ENCODE measurements at places on chromosomes 16 and 17.

DNA sequence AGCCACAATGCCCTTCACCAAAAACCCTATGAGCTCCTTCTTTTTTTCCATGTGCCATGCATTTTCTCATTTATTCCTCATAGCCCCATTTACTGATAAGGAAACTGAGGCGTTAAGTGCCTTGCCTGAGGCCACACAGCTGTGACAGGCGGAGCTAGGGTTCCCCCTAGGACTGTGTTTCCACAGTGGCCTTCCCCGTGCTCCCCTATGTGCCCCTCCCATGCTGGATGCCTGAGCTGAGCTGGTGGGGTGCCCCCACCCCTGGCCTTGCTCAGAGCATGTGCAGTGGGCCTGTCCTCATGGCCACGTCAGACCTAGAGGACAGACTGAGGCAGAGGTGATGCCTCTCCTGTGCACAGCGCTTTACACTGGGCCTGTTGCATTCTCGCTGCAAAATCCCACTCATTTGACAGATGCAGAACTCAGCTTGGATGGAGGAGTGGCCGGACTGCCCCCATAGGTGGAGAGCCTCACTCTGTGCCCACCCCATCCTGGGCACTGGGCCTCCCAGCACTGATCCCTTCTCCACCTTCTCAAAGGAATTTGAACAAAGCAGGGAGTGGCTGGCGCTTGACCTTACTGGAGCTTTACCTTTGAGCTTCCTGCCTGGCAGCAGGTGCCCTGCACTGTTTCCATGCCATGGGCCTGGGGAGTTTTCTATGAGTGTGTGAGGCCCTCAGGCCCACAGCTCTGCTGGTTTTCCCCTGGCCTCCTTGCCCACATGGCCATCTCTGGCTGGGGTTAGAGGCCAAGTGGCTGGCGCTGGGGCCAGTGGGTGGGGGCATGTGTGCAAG is 2.6 kb downstream of the MAP2K3 start:
- DNase-seq, result no peak

GRCh38 chr17:61475726-61476125 is 23.5 kb downstream of the TBX4 start:
- no peak for DNase-seq

- DNase-seq, result no peak
Measured at GRCh38 chr17:69533481-69534234, 119.2 kb downstream of the MAP2K6 start.

DNA sequence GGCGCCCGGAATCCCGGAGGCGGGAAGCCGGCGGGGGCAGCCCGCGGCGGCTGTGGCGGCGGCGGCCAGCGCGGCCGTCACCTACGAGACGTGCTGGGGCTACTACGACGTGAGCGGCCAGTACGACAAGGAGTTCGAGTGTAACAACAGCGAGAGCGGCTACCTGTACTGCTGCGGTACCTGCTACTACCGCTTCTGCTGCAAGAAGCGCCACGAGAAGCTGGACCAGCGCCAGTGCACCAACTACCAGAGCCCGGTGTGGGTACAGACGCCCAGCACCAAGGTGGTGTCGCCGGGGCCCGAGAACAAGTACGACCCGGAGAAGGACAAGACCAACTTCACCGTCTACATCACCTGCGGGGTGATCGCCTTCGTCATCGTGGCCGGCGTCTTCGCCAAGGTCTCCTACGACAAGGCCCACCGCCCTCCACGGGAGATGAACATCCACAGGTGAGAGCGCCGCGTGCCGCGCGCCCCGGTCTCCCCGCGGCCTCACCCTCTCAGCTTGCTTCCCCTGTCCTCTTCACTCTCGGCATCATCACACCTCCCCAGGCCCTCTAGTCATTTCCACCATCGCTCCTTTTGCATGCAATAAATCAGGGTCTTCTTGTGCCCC is 706 bp downstream of the SHISA6 start:
- no peak for DNase-seq

- DNase-seq, result no peak
Measured at GRCh38 chr16:88975511-88976061, 1.4 kb downstream of the CBFA2T3 start.

DNA sequence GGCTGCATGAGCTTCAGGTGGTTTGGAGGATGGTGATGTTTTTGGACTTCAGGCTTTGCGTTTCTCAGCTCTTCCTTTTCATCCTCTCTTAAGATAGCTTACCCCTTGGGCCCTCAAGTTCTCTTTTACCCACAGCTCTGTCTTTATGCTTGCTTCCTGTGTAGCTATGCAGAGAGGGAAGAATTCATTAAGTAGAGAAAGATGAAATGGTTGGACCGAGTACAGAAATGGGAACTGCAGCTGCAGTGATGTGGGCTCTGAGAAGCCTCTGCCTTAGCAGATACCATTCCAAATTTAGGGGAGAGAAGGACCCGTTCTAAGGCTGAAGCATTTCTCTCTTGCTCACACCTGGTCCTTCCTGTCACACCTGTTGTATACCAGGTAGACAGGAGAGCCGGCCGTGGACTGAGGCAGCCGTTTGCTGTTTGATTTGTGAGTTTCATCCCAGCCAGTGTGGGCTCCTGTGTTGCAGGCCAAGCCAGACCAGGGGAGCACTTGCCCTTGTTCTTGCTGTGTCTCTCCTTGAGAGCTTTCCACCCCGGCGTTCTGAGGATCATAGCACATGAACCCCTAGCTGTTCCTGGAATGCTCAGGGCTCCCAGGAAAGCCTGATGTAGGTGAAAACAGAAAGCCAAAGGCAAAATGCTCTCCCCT is 392.7 kb downstream of the CPPED1 start:
- no peak for DNase-seq

- DNase-seq, result no peak
Measured at GRCh38 chr17:49393491-49394255, 21.0 kb downstream of the PHB1 start.

DNA sequence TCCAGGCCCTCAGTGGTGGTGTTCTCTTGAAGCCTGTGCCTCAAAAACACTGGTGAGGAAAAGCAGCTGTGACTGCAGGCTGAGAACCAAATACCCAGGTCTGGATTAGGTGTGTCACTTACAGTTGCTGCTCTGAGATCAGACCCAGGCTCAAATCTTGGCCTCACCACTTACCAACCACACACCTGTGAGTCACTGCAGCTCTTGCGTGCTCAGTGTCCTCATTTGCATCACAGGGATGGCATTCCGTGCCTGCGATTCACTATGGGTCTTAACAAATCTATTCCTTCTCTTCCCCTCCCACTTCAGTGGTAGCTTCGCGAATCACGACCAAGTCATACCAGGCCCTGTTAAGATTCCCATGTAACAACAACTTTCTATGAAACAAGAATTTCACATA is 233.4 kb upstream of the HSBP1 start:
- no peak for DNase-seq

DNA sequence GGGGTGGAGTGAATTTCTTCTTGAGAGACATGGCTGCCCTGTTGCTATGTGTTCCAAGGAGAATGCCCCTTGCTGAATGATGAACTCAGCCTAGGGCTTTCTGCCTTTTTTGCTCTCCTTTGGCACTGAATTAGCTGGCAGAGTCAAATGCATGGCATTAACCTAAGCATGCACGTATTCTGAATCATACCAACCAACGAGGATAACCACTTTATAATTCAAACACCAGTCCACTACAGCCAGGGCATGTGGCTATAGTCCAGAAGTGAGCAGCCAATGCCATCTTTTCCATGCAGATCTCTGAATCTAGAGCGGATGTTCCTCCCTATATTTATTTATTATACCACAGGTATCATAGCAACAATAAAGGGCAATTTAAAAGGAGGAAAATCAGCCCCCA is 15.7 kb downstream of the TMIGD1 start:
- no peak for DNase-seq

DNA sequence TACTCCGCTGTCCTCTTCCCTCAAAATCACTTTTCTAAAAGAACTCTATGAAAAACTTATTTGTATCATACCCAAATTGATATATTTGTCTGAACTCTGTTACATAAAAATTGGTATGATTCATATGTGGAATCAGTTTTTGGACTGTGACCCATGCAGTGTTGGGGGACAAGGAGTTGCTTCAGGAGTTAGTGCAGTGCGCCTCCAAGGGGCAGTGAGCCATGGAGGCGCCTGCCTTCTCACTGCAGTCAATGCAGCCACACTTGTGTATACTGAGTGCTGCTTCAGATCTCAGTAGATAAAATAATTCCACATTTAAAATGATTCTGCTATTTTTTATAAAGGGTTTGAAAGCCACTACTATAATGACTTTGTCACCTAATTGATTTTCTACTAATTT is 32.5 kb downstream of the DGKE start:
- no peak for DNase-seq

DNA sequence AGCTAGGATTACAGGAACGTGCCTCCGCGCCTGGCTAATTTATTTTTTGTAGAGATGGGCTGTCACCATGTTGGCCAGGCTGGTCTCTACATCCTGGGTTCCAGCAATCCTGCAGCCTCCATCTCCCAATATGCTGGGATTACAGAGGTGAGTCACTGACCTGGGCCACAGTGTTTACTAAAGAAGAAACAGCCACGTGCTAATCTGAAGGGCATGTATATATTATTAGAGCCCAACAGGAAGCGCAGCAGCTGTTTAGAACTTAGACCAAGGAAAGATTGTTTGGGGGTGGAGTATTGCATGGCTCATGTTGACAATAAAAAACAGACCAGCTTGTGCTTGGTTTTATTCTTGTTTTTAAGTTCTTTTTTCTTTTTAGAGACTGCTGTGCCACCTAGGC is 60.2 kb downstream of the HAPSTR1 start:
- no peak for DNase-seq

GRCh38 chr16:10741844-10742243 is 1.8 kb upstream of the NUBP1 start:
- no peak for DNase-seq

DNA sequence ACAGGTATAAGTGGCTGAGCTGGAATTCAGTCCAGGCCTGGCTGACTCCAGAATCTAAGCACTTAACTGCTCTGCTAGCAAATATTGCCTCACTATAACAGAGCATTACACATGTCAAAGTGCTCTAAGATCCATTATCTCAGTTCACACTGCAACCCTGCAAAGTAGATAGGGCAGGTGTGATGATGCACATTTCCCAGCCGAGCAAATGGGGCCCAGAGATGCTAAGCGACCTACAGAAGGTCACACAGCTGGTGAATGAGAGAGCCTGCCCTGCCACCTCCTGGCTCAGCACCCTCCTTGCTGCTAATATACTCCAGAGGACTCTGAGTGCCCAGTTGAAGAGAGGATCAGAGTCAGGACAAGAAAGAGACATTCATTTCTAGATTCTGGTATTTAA is 73.6 kb upstream of the CCL1 start:
- DNase-seq, result no peak

DNA sequence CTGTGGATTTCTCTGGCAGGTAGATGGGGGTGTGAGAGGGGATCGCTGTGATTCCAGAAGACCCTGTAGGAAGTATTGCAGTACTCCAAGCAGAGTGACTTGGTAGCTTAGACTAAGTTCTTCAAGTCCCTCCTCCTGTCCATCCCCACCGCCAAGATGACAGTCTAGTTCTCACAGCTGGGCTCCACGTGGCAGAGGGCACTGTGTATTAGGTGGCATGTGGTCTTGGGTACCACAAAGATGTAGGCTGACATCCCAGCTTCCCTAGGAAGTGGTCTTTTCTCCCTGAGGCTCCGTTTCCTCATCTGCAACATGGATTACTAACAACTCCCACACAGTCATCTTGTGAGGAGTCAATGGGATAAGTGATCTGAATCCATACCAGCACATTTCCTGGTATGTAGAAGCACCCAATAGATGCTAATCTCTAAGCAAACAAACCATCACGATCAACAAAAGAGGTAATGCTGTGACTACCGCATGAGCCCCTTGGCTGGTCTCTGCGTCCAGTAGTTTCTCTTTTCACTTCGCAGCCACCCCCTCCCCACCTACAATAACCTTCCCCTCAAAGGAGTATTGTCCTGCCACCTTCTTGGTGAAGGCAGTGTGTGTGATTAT is 349.1 kb upstream of the EEF2KMT start:
- DNase-seq, result no peak

DNA sequence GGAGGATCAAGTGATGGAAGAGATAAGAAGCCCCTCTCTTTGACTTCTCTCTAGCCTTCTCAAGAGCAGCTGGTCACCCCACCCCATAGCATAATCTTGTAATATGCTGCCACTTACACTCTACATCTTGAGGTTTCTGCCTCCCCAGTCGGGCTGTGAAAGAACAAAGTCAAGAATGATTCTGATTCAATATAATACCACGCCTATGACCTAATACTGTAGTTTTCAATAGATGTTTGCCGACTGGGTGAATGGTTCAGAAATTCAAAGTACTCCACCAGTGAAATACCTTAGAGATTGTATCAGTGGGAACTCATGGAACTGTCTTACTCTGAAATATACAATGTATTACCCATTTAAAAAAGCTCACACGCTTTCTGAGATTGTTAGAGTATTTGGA is 93.0 kb upstream of the ZFHX3 start:
- no peak for DNase-seq

DNA sequence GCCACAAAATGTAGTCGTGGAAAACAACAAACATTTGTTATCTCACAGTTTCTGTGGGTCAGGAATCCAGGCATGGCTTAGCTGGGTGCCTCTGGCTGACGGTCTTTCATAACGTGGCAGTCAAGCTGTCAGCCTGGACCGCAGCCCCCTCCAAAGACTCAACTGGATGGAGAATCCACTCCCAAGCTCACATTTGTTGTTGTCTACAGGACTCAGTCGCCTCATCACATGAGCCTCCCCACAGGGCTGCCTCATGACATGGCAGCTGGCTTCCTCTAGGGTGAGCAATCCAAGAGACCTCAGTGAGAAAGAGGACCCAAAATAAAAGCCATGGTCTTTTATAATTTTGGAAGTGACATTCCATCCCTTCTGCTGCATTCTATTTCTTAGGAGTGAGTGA is 34.7 kb upstream of the AKAP1 start:
- no peak for DNase-seq

DNA sequence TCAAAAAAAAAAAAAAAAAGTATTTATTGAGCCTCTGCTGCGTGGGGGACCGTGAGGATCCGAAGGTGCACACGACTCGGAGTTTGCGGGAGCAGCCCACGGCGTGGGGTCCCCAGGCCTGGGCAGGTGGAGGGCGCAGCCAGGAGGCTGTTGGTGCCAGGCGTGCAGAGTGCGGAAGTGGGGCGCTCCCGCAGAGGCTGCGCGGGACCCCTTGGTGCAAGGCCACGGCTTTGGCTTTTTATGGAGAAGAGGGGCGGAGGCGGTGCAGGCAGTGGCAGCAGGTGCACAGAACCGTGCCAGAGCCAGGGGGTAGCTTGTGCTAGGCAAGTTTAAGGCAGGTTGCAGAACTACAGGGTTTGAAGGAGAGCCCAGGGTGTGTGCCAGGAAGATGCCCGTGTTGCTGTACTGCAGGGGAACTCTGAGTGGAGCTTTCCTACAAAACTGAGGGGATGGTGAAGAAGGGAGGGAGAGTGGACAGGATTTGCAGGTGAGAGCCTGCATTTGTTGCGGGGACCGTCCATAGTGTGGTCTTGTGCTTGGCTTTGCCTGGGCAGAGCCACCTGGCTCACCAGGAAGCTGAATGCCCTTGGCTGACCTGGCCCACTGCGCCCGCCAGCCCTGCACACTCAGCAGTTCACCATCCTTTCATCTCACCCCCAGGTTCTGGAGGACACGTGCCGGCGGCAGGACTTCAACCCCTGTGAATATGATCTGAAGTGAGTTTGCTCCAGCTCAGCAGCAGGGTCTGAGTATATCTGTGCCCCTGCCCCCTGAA is 1.3 kb downstream of the ASPSCR1 start:
- DNase-seq, result no peak

- DNase-seq, result no peak
Measured at GRCh38 chr17:63438092-63439051, 7.7 kb downstream of the CYB561 start.
